ENCODE measurements at places on chromosomes 1 and 21.
A peak's percentile ranks its signal among the peaks of the same experiment; 100 is the strongest.

- no peak for DNase-seq
These were observed 61.5 kb upstream of the F3 start for GRCh38 chr1:94602802-94603625.

DNA sequence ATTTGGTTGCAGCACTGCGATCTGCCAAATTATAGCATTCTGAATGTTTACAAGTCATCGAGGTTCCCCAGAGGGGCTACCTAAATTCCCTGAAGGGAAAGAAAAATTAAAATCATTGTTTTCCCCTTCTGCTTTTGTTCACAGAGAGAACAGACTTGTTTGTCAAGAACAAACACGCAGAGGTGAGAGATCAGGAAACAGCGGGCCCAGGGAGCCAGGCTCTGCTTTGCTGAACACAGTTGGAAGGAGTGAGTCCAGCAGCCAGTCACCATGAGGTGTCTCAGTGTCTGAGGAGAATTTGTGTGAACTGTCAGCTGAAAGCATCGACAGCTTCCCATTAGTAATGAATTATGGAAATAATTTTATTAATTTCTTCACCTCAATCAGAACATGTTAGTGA is 52.5 kb downstream of the RWDD3 start:
- no peak for DNase-seq

DNA sequence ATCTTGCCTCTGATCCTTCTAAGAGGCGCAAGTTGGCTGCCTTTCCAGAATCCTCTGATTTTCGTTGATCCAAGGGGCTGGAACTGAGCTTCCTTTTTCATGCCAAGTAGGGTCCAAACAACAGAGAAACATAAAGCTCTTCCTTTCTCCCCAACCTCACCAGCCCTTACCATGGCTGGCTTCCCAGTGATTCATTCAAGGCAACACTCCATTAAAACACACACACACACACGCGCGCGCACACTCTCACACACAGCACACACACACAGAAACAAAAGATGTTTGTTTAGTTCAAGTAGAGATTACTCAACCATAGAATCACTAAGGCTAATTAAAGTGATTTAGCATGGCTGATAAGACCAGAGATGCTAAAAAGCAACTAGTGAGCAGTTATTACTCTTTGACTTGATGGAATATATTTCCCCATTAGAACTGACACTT is 13.0 kb upstream of the GUCA2A start:
- no peak for DNase-seq

GRCh38 chr1:32742199-32742947 is 39.8 kb upstream of the SYNC start:
- DNase-seq, result no peak

DNA sequence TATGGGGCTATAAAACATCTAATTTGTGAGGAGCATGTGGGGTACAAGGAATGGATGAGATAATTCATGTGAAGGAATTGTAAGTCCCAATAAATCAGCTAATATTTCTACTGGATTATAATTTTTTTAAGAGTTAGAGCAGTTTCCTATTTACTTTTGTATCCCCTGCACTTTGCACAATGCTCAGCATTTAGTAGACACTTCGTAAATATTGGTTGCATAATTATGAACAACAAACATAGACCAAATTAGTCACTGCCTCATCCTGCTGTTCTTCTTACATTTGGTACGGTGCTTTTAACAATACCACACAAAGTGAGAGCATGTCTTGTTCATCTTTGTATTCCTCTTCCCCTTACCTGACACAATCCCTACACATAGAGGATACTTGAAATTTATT is 27.1 kb upstream of the RRP15 start:
- DNase-seq, result no peak

GRCh38 chr1:162251102-162251501 is 125.6 kb downstream of the SPATA46 start:
- DNase-seq, result no peak

- no peak for DNase-seq
These were observed 2.8 kb downstream of the AGTRAP start for GRCh38 chr1:11738783-11739182.

- peak; percentile 11 for DNase-seq
These were observed 1.0 kb upstream of the HAO2 start for GRCh38 chr1:119367432-119368124.

DNA sequence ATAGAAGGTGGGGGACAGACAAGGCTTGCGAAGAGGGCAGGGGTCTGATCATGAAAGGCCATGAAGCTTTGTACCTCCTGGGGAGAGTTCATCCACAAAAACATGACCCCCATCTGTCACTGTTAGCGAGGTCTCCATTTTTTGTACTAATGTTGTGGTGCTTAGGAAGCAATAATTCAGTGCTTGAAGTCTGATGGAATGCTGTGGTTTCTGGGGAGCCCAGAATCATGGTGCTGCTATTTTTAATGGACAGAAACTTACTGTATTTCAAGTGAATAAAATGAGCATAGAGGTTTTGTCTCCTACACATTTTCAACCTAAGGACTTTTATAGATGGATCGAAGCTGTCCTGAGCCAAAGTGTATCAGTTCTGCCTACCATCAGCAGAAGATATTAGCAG is 28.2 kb upstream of the RGL1 start:
- DNase-seq, result no peak

DNA sequence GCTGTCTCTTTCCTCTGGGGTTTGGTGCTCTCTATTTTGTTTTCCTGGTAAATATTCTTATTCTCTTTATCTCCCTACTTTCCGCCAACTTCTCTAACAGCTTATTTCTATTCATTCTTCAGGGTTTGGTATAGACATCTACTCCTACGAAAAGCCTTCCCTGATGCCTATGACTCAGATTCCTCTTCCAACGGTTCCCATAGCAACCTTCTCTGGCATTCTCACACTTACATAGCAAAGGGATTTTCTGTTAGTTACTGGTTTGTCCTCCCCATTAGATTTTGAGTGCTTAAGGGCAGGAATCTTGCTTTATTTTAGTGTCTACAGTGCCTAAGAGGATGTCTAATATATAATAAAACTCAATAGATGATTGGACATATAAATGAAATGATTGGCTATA is 407.6 kb upstream of the DEPDC1 start:
- no peak for DNase-seq

GRCh38 chr1:59223198-59223597 is 73.7 kb upstream of the FGGY start:
- no peak for DNase-seq

DNA sequence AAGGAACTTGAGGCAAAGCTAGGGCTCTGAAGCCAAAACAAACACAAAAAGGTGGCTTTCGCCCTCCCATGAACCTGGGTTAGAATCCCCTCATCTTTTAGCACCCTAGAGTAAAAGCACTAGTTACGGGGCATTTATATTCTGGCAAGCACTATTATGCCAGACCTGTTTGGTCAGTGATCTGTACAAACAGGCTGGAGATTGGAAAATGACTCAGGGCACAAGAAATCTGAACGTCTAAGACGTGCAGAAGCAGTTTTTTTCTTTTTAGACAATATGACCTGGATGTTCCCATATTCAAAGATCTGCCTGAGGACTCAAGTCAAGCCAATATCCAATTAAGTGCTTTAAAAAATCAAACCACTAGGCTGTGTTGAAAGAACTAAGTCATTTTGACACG is 3.0 kb downstream of the ZNF436 start:
- DNase-seq, result no peak

DNA sequence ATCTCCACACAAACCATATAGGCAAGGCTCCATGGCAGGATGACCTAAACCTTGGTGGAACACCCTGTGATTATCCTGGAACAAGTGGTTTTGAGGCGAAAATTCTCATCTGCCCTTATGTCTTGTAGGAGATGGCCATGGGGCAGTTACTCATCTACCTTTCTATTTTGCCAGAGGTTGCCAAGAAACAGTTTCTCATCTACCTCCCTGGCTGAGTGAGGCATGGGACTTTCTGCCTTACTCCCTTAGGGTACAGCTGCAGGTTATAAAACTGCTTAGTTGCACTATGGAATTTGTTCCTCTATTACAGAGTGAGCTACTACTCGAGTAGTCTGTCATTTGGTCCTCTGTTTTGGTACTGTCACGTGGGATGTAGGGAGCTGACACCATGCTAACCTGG is 31.3 kb upstream of the GUCA2A start:
- DNase-seq, result no peak

DNA sequence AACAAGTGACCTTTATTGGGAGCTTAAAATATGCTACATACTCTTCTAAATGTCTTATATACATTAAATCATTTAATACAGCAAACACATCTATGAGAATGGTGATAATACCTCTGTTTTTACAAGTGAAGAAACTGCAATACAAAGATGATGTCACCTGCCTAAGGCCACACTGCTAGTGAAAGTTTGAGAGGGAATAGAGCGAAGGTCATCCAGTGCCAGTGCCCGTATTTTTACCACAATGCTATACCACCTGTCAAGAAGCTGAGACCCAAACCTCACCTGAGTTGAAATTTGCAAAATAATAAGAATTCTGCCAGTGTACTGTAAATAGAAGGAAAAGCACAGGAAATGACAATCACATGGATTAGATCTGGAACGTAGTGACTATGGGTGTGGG is 200.4 kb upstream of the TMPRSS15 start:
- no peak for DNase-seq

GRCh38 chr1:25690396-25690956 is 73.9 kb downstream of the MAN1C1 start:
- no peak for DNase-seq

DNA sequence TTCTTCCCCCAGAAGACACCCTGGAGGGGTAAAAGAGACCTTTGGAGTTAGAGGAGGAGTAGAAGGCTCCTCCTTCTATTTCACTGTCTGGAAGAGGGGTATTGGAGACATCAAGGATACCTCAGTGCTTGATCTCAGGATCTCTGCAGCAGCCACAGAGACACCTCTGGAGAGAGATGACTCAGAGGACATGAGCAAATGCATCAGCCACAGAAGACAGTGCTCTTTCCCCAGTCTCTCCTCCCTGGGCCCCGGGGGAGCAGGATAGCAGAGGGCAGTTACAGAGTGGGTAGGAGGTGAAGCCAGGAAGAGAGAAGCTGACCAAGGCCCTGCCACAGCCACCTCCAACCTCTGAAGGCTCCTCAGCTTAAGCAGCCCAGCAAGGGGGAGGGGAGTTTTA is 15.3 kb upstream of the TEDDM1 start:
- no peak for DNase-seq

- no peak for DNase-seq
These were observed 144.5 kb upstream of the L1TD1 start for GRCh38 chr1:62050165-62050564.

DNA sequence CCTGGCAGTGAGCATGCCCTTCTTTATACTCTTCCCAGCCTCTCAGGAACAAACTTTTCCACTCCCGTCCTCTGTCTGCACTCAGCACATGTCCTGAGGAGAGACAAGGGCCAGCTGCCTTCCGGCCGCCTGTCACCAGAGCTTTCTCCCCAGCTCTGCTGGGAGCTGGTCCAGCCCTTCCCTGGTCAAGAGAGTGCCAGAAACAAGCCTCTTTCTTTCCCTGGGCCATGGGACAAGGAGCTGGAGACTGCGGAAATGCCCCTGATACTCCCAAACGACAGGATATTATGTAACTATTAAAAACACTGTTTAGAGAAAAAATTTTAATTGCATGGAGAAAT is 10.4 kb downstream of the LAMB3 start:
- DNase-seq, result no peak

DNA sequence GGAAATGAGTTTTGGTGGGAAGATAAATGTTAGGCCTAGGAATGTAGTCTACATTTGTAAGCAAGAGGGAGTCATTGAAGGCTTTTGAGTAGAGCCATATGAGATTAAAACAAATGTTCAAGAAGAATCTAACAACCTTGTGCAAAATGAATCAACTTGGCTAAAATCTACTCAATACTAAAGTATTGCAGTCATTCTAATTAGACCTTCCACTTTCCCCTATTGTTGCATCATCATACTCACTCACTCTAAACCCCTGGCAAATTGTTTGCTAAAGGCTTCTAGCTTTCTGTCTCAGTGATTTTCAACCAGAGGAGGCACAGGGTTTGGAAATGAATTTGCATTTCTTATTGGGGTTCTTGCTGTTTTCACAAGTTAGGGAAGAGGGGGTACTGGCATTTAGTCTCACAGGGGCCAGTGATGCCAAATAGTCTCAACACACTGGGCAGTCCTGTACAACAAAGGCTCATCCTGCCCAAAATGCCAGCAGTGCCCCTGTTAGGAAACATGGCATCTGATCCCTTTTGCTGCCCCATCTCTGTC is 85.3 kb downstream of the SEC16B start:
- DNase-seq, result no peak

DNA sequence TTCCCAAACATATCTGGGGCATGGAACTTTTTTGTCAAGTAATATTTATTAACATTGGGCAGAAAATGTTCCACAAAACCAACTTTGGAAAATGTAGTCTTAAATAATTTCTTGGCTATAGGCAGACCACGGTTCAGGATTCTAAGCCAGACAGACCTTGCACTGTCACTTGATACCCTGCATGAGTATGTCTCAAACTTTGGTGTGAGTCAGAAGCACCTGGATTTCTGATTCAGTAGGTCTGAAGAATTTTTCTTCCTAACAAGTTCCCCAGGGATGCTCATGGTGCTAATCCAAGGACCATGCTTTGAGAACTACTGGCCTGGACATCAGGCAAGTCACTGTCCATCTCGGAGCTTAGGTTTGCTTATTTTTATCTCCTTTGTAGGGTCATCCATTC is 562.0 kb downstream of the PLPP3 start:
- DNase-seq, result no peak

DNA sequence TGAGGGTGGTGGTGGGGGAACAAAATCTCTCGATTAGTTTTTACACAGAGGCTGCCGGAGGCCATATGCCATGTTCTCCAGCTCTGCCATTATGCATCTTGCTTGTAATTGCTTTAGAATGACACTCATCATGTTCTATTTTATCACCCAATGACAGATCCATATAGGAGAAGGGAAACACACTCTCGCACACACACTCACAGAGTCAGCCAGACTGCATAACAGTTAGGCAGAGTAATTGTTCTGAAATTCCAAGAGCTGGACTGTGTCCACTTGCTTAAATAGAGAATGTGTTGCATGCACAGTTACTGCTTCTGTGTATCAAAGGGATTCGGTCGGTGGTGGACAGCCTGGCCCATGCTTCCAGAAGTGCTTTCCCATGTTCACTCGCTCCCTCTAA is 30.6 kb downstream of the KCND3 start:
- DNase-seq, result no peak

GRCh38 chr1:212621949-212622305 is 13.4 kb downstream of the ATF3 start:
- DNase-seq, result no peak

DNA sequence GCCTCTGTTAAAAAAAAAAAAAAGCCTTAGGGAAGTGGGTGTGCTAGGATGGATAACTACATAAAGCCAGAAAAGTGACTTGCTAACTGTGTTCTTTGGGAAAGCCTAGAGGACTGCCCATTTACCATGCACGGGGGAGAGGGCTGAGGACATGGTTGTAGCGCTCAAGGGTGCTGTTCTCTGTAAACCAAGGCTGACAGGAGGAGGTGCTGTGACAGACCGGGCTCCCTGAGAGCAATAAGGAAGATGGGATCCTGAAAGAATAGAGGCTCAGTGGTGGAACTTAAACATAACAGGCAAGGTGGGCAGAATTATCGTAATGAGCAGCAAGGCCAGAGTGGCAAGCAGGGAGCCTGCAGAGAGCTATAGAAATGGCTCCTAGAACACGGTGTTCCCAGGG is 98.5 kb upstream of the DISP3 start:
- no peak for DNase-seq
